NCI-H460 (cell line): ENCODE measurements at places on chromosomes 2 and 18. TPM values are rescaled to one million over a fixed set of nuclear protein-coding genes. Genes with fewer than 3 reads are reported as not detected.

ADD2 gene
- 23.1 and 29.8 TPM in 2 replicates for total RNA-seq

CCDC68 gene
- 55.6 and 64.8 TPM in 2 replicates for total RNA-seq

HTR2B gene
- not detected in 2 replicates for total RNA-seq

PKDCC gene
- 1.9 and 2.1 TPM in 2 replicates for total RNA-seq

ALLC gene
- not detected in 2 replicates for total RNA-seq

AMMECR1L gene
- total RNA-seq, result 32.1 and 33.4 TPM in 2 replicates
